Epithelial cell of prostate (primary cell): ENCODE measurements at places on chromosomes 3 and 15.

- DNase-seq: no peak
These were observed 26.7 kb downstream of the ABHD2 start for GRCh38 chr15:89114990-89115389.

- no peak for DNase-seq
These were observed 9.3 kb downstream of the FAH start for GRCh38 chr15:80162059-80162554.

- DNase-seq: no peak
These were observed 107.1 kb downstream of the ZMAT3 start for GRCh38 chr3:178964551-178964950.

GRCh38 chr15:26298659-26299170 is 435.6 kb upstream of the ATP10A start:
- DNase-seq: no peak

DNA sequence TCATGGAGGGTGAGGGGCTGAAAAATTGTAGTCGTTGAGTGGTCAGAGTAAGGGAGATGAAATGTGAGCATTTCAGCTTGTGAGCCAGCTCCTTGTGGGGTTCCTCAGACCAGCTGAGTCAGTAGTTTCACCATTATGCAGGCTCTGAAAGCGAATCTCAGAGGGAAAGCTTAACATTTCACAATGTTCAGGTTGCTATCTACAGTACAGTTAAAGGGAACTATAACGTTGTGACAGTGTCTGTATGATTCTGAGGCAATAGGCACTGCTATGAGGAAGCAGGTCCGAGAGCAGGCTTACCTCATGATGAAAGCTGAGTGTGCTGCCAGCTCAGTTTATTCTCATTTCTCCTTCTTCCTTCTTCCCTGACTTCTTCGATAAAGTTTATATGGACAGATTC is 469.6 kb downstream of the EDEM1 start:
- DNase-seq: no peak
